Activated CD8-positive, alpha-beta memory T cell treated with anti-CD3 and anti-CD28 coated beads for 1 hour (primary cell): ENCODE measurements at places on chromosomes 4 and X.

GRCh38 chr4:142095886-142096605 lies 459.7 kb downstream of the IL15 start:
- no peak for DNase-seq

- DNase-seq = no peak
Measured at GRCh38 chrX:51975811-51976210, 82.4 kb downstream of the MAGED1 start.

DNA sequence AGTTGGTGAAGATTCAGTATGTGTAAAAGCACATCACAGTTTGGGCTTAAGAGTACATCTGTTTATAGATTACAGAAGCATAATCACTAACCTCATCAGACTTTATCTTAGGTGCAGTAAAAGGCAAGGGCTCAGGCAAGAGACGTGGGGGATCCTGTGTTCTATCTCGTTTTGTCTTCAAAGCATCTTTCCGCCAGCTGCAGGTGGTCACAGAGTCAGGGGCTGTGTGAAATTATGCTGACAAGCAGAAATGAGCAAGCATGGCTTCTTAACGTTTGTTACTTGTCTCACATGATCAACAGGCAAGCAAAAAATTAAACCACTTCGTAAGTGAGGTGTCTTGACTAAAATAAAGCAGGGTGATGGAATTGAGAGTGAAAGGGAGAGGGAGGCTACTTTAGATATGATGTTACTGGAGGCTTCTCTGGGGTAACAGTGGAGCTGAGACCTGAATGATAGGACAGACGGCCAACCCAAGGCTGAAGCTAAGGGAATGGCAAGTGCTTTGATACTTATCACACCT lies 1.4 kb upstream of the TEC start:
- DNase-seq = no peak

- no peak for DNase-seq
Measured at GRCh38 chrX:101429934-101430333, 21.9 kb downstream of the HNRNPH2 start.

GRCh38 chr4:95198961-95199360 lies 349.8 kb downstream of the UNC5C start:
- no peak for DNase-seq
